ENCODE measurements at places on chromosomes 6 and 20. TPM values are rescaled to one million over a fixed set of nuclear protein-coding genes. Genes with fewer than 3 reads are reported as not detected.

CLVS2 gene
- total RNA-seq, result 0.14 TPM

MEP1A gene
- total RNA-seq, result 0.21 TPM

RAET1E gene
- 16.3 TPM for total RNA-seq

CRISP3 gene
- total RNA-seq, result 0.09 TPM

PRL gene
- not detected for total RNA-seq

HAO1 gene
- not detected for total RNA-seq

PACRG gene
- total RNA-seq, result 0.19 TPM

ADGB gene
- total RNA-seq, result not detected

FERMT1 gene
- 26.7 TPM for total RNA-seq

TOX2 gene
- 1.3 TPM for total RNA-seq

All from airway epithelial cell (primary cell).